T-helper 2 cell treated with Interferon-gamma antibody and Interleukin-4, amounts not matched to agents 5 μg/mL and 100 μg/mL, for 36 hours (primary cell): ENCODE measurements at places on chromosomes 16 and 17.
A peak's percentile ranks its signal among the peaks of the same experiment; 100 is the strongest.

GRCh38 chr17:43400943-43401717 is 2.3 kb downstream of the ARL4D start:
- DNase-seq, result no peak

GRCh38 chr17:2563061-2563460 is 30.4 kb upstream of the PAFAH1B1 start:
- DNase-seq, result no peak

DNA sequence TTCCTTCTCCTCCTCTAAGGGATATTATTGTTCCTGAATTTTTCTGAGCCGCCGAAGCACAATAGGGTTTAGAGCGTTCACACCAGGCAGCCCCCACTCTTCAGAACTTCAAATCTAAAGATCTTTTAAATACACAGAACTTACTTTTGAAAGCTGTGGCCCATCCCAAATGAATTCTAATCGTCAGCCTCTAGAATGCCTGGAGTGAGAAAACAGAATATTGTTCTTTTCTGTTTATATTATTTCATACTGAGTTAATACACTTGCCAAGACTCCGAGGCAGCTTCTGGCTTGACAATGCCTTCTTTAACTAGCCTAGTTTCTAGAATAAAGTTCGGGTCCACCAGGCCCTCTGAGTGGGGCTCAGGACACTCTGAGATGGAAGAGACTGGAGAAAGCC is 405.6 kb downstream of the WWOX start:
- no peak for DNase-seq

DNA sequence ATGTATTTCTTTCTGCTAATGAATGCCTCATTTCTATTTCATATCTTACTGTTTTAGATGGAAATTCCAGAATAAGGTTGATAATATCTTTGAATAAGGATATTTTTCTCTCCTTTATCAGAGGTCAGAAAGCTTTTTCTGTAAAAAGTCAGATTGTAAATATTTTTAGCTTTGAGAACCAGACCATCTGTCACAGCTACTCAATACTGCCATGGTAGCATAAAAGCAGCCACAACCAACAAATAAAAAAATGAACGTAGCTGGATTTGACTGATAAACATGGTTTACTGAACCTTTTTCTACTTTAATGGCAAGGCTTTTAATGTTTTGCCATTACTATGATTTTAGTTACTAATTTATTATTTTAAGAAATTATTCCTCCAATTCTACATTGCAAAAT is 217.4 kb upstream of the COX10 start:
- DNase-seq, result no peak

- no peak for DNase-seq
Observed at GRCh38 chr16:143047-143446, 4.6 kb upstream of the NPRL3 start.

GRCh38 chr17:27778183-27778582 is 22.1 kb downstream of the NOS2 start:
- no peak for DNase-seq

- no peak for DNase-seq
Observed at GRCh38 chr16:71501547-71501946, 12.4 kb upstream of the ZNF19 start.

- DNase-seq, result peak; percentile 79
Observed at GRCh38 chr17:74454197-74455024, 12.0 kb upstream of the CD300A start.
